Skeletal muscle cell (primary cell): ENCODE measurements at places on chromosomes 2 and 18.
A peak's percentile ranks its signal among the peaks of the same experiment; 100 is the strongest.

- DNase-seq: peak; percentile 13
These were observed 322.9 kb upstream of the KCNJ3 start for GRCh38 chr2:154375579-154375931.

GRCh38 chr2:233353101-233353768 lies 1.1 kb upstream of the DGKD start:
- DNase-seq: no peak

DNA sequence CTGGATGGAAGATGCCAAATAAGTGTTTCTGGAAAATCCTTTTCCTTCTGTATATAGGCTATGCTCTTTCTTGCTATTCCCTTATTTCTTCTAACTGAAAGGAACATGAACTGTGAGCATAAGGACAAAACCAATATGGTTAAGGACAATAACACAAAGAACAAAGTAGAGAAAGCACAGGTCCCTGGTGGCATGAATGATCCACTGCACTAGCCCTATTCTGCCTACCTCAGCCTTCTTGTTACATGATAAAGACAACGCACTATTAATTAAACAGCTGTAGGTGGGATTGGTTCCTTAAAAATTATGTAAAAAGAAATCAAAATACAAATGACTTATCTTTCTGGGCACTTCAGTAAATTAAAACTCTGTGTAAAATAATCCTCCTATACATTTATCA lies 1.9 kb upstream of the WDR75 start:
- DNase-seq: no peak

- DNase-seq: no peak
These were observed 216.1 kb downstream of the TTC32 start for GRCh38 chr2:19685731-19686130.

DNA sequence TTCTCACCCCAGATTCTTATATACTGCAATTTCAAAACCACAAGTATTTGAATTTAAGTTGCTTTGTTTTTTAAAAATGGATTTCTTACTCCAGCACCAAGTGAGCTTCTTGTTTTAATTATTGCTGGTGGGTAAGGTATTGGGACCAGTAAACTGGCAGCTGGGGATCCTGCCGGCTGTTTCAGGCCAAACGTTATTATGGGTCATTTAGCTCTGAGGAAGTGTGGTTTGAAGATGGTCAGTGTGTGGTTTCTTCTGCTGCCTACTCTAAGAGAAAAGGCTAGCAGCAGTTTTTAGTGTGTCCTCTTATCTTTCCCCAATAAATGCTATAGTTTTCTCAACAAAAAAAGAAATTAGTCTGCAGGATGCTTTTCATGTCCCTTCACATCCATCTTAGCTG lies 30.6 kb downstream of the CFAP221 start:
- DNase-seq: no peak

- DNase-seq: no peak
These were observed 59.7 kb upstream of the DNMT3A start for GRCh38 chr2:25401307-25402026.

- DNase-seq: peak; percentile 42
These were observed 247.7 kb downstream of the GLI2 start for GRCh38 chr2:120983344-120983743.

DNA sequence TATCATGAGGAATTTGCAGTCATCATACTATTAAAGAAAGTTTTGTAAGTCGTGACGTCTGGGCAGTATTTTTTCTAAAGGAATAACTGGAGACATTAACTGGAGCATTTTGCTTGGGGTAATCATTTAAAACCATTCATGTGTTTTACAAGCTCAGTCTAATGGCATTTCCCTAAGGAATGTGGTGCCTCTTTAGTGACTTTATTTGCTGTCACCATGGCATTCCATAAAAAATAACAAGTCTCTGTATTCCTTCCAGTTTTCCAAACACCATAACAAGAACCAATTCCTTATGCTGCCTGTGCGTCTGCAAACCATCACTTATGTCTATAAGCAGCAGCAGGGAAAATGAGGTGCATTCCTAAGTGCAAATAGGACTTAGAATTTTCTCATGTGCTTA lies 82.8 kb downstream of the EPB41L3 start:
- no peak for DNase-seq

DNA sequence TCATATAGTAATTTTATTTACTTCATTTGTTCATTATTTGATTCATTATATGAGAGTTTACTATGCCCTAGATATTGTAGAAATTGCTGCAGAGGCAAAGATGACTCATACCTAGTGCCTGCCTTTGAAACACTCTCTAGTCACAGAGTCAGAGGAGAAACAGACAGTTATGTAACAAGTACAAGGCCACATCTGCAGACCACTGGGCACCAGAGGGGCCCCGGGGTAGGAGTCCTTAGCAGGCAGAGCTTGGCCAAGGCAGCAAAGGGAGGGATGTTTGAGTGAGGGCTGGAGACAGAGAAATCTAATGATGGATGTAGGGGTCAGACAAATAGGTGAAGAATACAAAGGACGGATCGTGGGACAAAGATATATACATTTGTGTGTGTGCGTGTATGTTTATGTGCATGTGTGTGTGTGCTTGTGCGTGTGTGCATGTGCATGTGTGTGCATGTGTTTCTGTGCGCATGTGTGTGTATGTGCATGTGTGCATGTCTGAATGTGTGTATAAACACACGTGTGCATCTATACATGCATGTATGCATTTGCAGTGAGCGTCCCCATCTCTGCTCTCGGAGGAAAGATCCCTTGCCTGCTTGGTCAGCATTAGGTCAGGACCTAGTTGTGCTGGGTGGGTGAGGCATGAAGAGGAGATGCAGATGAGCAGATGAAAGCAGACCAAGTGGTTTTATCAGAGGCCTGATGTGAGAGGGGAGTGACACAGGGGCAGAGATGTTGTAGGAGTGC lies 170.6 kb upstream of the MYT1L start:
- no peak for DNase-seq

- no peak for DNase-seq
These were observed 40.8 kb upstream of the CFAP36 start for GRCh38 chr2:55478610-55479304.

- no peak for DNase-seq
These were observed 999.9 kb downstream of the TSN start for GRCh38 chr2:122755281-122755780.

DNA sequence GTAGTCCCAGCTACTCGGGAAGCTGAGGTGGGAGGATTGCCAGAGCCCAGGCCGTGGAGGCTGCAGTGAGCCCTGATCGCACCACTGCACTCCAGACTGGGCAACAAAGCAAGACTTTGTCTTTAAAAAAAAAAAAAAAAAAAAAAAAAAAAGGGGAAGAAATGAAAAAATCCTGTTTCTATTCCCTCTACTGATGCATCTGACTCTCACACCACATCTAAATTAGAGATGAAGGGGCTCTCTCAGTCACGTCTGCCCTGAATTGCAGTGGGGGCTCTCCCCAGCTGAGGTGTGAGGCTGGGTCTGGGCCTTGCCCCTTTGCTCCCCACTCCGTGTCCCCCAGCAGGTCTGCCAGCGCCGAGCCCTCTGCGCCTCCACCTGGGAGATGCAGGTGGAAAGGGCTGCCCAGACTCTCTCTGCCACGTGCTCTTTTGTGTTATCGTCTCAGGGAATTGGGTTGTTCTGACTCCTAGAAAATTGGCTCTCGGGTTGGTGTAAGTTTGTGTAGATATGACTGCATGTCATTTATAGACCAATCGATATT lies 30.2 kb downstream of the TRAPPC12 start:
- DNase-seq: no peak

- no peak for DNase-seq
These were observed 11.9 kb downstream of the ADNP2 start for GRCh38 chr18:80120932-80121331.

DNA sequence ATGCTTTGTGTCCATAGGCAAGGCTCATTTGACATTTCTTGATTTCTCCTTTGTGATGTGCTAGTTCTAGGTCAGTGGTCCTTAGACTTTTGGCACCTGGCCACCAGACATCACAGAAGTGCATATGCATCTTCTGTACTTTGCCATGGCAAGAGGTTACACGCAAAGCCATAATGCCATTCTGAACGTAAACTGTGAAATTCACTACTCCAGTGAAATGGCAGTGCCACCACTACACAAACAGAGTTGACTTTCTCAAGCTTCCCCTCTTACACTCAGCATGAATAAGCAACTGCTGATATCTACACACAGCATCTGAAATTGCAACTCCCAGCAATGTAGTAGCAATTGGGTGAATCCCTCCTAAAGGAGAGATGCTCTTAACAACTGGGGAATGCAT lies 729.3 kb downstream of the DPP10 start:
- no peak for DNase-seq

GRCh38 chr2:43890855-43891254 lies 52.1 kb downstream of the ABCG8 start:
- peak; percentile 25 for DNase-seq

DNA sequence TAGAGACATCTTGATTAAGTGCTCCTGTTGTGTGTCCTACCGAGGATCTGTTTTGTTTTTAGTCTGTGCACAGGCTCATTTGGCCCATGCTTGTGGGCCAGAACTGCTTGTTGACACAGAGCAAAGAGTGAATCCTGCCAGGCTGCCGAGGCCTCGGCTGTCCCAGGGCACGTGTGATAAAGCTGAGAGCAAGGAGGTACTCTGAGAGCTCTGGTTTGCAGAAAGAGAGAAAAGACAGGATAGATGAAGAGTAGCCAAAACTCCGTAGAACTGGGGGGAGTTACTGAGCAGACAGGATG lies 175.1 kb downstream of the FAM210A start:
- no peak for DNase-seq

GRCh38 chr2:240502430-240503121 lies 55.2 kb downstream of the ANKMY1 start:
- no peak for DNase-seq

DNA sequence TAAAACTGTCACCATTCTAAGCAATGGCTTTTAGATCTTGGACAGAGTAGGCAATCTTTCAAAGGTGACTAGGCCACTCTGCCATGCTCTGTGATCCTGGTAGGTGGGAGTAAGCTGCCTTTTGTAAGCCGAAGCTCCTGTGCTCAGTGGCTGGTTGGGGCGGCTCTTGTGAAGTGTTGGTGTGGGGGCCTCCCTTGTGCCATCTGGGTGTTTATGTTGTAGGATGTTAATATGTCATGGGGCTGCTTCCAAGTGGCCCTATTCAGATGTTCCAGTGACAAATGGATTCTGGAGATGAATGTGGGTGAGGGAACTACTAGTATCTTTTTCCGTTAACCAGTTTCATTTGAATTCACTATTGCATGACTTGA lies 116.8 kb upstream of the SPRED2 start:
- no peak for DNase-seq

DNA sequence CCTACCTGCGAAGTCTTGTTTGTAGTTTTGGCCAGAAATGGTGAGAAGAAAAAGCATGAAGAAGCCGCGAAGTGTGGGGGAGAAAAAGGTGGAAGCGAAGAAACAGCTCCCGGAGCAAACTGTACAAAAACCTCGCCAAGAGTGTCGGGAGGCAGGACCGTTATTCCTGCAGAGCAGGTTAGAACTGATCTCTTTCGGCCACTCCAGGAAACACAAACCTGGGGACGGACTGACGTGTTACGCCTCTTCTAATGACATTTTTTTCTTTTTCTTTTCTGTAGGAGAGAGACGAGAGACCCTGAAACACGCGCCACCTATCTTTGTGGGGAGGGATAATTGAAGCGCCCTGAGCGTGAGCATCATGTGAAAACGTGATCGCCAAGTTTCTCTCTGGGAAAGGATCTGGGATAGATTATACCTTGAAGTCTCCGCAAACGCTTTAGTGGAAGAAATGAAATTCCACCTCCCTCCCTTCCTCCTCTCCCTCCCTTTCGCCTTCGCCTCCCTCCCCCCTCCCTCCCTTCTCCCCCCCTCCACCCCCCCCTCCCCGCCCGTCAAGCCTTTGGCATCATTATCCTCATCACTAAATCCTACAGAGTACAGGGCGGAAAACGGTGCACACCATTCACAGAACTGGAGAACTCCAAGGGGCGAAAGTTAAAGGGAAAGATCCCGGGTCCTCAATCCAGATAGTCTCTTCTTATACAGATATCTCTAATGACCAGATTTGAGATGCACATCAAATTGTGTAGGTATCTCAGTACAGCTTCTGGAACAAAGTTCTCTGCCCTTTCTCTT lies at the start of gene ZEB2:
TSS of gene ZEB2 (minus strand) at position 186 of the 798 bp plus-strand sequence. CDS start 2,769 bp downstream, outside the sequence.
- DNase-seq: peak; percentile 87

DNA sequence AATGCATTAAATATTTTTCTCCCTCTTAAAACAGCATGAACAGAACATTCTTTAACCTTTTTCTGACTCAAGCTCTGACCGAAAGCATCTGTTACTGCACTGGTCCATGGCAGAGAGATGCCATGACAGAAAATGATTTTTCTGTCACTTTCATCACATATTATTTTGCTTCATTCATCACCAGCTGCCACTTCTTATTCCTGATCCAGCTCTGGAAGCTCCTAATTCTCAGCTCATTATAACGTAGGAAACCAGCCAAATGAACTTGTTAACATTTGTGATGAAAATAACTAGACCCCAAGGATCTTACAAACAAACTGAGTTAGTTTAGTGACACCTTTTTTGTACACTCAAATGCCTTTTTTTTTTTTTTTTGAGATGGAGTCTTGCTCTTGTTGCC lies 7.6 kb upstream of the CFLAR start:
- no peak for DNase-seq

GRCh38 chr2:158024288-158024898 lies 77.3 kb upstream of the UPP2 start:
- DNase-seq: no peak
